SW 1271 (cell line): ENCODE measurements at places on chromosomes 3 and 15.

- no peak for DNase-seq
Measured at GRCh38 chr3:115903843-115904242, 280.5 kb downstream of the GAP43 start.

DNA sequence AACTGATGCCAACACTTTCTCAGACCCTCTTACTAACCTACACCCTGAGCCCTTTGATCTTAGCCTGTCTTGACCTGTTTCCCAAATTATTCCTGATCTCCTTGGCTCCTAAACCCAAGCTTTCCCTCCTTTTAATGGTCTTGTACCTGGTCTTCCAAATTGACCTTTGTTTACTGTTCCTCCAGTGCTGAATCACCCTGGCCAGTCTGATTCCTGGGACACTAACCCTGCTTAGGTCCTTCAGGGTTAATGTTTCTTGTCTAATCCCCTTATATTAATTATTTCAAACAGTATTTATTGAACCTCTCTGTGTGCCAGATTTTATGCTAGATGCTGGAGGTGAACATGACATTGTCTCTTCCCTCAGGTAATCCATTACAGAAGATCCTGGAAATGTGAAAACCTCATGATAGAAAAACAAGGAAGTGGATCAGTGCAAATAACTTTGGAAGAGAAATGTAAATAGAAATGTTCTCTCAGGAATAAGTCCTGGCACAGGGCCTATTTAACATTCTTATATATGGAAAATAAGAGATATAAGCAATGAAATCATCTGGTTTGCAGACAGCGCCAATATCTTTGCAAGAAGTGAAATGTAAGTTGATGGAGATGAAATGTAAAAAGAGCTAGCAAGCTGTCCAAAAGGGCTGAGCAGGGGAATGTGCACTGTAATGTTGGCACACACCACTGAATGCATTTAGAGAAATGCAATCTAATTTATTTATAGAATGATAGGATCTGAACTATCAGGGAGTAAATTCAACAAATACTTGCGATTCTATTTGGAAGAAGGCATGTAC lies 20.7 kb downstream of the HGD start:
- no peak for DNase-seq

GRCh38 chr15:78922527-78922926 lies 22.3 kb downstream of the CTSH start:
- DNase-seq: no peak

DNA sequence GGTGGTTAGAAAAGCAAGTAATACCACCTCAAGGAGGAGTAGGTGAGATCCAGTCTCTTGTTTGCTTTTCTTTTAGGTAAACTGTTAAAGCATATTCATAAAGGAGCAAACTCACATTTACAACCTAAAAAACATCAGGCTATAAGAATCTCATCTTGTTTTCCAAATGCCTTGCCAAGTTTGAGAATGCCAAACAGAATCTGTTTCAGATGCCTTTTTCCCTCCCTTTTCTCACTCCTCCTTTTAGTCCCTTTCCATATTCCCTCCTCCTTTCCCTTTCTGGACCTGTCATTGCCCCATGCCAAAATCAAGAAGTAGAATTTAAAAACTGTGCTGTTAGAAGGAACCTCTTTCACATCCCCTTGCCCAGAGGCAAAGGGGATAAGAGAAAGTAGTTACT lies 140.3 kb downstream of the ARPP21 start:
- DNase-seq: no peak

DNA sequence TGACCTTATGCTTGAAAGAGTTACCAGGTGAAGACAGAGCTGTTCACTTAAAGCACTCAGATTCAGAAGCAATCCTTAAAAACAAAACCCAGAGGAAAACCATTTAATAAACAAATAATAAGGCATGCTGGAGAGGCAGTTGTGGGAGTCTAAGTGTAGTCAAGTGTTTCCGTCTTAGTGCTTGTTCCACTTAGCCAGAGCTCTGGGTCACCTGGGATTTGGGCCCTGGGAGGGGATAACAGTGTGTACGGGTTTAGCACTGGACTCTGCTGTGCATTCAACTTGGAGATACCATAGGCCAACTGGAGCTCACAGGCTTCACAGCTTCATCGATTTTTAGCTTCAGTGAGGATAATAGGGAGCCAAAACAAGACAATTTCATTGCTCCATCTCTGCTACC lies 444.6 kb downstream of the CNTN4 start:
- no peak for DNase-seq

DNA sequence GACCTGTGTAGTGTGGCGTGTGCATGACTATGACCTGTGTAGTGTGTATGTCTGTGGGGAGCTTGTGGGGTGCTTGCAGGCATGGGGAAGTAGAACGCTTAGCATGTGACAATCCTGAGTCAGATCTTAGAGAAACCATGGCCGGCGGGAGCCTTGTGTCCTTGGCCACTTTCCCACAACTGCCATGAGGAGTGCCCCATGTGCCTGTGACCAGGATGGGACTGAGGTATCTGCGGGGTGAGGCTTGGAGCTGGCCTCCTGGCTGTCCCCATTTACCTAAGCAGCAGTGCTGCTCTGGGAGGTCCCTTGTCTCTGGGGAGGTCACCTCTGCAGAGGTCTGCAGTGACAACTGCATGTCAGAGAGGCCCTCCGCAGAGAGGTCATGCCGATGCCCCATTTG lies 23.6 kb downstream of the TRPM1 start:
- no peak for DNase-seq

- no peak for DNase-seq
Measured at GRCh38 chr15:25870938-25871337, 7.8 kb upstream of the ATP10A start.

GRCh38 chr15:51382787-51383186 lies 41.3 kb downstream of the GLDN start:
- no peak for DNase-seq

GRCh38 chr3:4888913-4889846 lies 90.1 kb upstream of the BHLHE40 start:
- DNase-seq: no peak

DNA sequence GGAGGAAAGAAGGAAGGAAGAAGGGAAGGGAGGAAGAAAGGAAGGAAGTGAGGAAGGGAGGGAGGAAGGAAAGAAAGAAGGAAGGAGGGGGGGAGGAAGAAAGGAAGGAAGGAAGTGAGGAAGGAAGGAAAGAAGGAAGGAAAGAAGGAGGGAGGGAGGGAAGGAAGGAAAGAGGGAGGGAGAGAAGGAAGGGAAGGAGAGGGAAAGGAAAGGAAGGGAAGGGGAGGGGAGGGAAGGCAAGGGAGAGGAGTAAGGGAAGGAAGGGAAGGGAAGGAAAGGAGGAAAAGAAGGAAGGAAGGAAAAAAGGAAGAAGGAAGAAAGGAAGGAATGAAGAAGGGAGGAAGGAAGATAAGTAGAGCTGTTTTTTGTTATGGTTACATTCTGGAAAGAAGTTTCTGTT lies 141.2 kb downstream of the LRRC3B start:
- DNase-seq: no peak

GRCh38 chr15:65028921-65029735 lies at the start of gene MTFMT:
MTFMT (minus strand) TSS chr15:65029639; CDS start chr15:65029613, 26 bp downstream.
- peak; percentile 79 for DNase-seq

DNA sequence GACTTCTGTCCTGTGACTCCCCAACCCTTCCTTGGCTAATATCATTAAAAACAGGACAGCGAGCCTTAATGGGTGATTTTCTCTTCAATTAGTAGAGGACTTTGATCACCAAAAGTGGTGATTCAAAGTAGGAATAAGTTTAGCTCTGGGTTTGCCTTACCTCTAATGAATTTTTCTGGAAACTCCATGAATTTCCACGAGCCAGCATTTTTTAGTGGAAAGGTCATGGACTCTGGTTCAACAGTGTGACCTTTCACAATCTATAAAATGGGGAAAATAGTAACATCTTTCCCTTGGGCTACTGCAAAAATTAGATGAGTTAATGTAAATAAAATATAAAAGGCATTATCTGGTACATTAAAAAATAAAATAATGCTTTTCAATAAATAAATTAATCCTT lies 417.8 kb upstream of the NR2F2 start:
- DNase-seq: no peak

DNA sequence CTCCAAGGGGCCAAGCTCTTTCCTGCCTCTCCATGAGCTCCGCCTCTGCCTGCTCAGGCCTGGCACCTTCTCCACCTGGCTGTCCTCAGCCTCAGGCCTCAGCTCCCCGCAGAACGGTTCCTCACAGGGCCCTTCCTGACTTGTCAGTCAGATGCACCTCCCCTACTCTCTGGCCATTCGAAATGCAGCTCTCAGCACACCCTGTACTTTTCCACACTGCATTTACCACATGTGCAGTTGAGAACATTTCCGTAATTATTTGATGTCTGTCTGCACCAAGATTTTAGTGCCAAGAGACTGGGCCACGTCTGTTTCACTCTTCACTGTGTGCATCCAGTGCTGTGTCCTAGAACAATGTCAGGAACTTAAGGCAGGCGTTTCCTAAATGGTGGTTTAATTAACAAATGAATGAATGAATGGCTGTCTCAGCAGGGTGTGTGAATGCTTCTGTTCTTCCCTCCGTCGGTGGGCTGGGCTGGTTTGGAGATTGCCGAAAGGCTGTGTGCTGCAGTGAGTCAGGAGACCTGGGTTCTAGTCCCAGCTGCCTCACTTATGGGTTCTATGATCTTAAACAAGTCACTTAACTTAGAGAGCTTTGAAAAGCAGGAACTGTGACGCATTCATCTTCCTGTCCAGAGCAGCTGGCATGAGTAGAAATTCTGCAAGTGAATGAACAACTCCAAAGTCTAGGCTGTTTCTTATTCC lies 5.4 kb downstream of the MUC4 start:
- DNase-seq: no peak

DNA sequence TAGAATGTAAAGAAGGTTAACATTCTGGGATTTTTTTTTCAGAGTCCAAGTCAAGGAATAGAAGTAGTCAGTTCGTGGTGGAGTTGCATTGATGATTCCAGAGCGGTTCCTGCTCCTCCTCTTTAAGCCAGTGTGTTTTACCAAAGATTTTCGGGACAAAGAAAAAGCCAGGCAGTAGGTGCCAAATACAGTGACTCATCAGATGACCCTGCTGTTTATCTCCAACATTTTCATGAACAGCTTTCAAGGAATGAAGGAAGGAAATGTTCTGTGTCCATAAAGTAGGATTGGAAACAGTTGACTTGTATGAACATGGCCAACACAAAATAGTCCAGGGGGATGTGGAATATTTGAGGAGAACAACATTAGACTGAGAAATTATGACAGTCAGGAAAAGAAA lies 142.4 kb upstream of the TMC3 start:
- no peak for DNase-seq

- no peak for DNase-seq
Measured at GRCh38 chr3:162738784-162739183, 1242.2 kb downstream of the OTOL1 start.
